ENCODE measurements at places on chromosomes 12 and 14.
A peak's percentile ranks its signal among the peaks of the same experiment; 100 is the strongest.

DNA sequence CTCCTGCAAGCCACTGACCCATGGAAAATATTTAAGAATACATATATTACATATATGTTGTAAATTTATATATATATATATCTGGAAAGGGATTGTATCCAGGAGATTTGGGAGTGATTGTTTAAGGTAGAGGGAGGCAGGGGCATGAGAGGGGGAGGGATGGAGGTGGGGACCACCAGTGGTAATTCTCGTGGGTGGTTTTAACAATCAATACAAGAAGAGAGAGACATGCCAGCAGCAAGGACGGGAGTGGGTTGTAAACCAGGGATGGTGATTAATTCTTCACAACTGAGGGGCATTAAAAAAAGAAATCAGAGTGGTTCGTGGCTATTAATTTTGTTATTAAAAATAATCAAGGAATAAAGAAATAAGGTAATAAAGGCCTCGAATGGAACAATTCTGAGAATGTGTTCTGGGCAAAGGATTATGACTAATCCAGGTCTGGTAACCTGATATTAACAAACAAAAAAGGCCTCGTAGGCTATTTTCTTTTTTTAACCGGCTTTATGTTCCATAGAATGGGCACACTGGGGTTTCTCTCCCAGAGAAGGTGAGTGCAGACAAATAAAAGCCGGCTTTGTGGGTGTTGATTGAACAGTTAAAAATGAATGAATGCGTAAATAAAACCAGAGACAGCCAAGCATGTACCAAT lies 8.3 kb upstream of the RTL1 start:
- DNase-seq = no peak

DNA sequence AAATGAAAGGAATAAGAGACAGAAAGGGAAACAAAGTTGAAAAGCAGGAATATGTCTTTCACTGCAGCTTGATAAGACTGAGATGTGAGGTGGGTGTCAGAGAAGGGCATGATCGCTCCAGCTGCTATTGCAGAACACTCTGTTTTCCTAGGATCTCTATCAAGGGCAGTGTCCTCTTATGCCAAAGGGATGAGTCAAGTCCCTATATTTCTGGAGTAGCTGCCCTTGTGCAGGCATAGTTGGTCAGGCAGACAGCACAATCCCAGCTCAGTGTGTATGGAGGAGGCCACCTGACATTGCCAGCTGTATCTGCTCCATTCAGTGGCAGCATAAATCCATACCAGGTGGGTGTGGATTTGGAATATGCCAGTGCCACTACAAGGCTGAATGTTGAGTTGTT lies 101.6 kb downstream of the DAD1 start:
- no peak for DNase-seq

GRCh38 chr12:19683178-19683927 lies 244.1 kb downstream of the AEBP2 start:
- no peak for DNase-seq

GRCh38 chr12:88242571-88242925 lies 100.4 kb downstream of the TMTC3 start:
- no peak for DNase-seq

- DNase-seq = no peak
Measured at GRCh38 chr14:94451826-94452225, 774 bp downstream of the SERPINA11 start.

GRCh38 chr12:108783446-108783845 lies 52.1 kb upstream of the CORO1C start:
- DNase-seq = no peak

DNA sequence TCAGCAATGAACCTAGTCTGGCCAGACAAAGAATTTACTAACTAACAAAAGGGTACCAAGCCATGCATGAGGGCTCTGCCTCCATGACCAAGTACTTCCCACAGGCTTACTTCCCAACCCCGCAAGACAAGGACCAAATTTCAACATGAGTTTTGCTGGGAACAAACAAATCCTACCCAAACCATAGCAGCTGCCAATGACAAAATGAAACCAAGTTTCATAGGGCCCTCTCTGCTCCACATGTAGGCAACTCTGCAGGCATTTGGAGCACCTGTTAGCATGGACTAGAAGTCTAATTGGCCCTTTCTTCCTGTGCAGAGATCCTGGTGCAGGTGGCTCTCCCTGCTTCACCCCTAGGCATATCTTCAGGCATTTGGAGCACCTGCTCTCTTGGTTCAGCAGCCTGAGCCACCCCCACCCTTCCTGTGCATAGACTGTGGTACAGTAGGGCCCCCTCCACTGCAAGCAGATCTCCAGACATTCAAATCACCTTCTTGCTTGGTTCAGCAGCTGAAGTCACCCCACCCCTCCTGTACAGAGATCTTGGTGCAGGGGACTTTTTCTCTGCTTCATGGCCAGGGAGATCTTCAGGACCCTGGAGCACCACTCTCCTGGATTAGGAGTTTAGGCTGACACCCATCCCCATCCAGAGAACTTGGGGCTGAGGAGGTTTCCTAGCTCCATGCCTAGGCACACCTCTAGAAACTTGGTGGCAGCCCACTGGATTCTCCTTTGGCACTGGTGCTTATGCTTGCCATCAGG lies 308.7 kb downstream of the RPAP3 start:
- DNase-seq = no peak

DNA sequence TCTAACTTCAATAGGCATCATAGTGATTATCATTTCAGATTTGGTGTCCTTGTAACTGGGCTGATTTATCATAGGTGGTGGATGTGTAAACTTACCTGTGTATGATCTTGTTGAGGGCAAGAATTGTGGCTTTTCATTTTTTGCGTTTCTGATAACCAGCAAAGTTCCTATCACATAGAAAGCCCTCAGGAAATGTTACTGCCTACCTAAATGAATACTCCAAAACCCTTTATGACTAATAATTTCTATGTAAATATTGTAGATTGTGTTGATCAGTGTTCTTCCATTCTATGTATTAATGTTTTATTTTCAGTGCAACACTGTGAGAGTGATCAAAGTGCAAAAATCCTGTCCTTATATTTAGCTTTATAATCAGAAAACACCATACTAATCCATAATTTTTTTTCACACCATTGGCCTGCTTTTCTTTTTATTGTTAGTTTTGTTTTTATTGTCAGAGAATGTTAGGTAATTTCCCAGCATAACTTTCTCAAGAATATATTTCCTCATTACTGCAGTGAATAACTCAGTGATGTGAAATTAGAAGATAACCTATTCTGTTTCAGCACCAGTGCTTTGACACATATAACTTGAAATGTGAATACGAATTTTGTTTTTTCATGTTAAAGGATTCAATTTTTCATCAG lies 94.1 kb downstream of the GPHN start:
- DNase-seq = no peak

DNA sequence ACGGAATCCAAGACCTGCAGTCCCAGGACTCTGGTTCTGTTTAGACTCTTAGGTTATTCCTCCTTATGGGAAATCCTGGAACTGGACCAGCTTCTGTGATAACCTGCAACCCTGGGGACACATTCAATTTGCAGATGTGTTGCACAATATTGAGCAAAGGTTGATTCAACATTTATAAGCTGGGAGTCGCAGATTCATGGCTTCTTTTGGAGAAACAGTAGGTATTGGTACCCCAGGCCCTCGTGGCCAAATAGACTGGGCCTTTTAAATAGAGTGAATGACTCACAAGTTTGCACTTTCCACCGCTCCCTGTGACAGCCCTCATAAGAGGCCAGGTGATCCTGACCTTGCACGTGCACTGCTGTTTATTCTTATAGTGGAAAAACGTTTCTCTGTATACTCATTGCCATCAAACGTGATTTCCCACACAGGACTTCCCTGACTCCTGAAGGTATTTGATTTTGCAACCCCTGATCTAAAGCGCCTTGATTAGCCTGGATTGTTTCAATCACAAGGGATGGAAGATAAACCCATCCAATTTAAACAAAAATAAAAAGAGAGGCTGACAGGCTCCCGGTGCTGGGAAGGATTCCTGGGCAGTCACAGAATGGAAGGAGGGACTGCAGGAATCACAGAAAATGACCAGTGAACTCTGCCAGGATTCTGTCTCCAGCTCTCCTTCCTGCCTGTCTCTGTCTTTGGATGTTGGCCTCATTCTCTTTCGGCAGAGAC lies 98.0 kb downstream of the VCPKMT start:
- DNase-seq = no peak

DNA sequence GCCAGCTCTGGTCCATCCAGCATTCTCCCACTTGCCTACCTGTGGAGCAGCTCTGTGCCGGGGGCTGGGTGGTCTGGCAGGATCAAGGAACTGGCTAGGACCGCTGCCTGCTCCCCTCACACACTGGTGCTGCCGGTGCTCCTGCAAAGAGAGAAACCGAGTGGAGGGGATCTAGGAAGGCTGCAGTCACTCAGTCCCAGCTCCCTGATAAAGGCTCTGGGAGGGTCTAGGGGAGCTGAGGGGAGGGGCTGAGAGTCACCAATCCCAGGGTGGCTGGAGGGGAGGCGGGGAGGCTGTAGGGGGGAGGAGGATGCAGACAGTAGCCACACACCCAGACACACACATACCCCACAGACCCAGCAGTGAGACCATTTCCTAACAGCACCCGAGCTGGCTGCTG lies at the start of gene TAC3:
Gene TAC3, minus strand, starts transcription at position 182 of the 400 bp plus-strand sequence. CDS start 732 bp downstream, outside the sequence.
- DNase-seq = no peak

- DNase-seq = peak; percentile 60
Measured at GRCh38 chr12:28568704-28569103, 378.4 kb downstream of the CCDC91 start.

DNA sequence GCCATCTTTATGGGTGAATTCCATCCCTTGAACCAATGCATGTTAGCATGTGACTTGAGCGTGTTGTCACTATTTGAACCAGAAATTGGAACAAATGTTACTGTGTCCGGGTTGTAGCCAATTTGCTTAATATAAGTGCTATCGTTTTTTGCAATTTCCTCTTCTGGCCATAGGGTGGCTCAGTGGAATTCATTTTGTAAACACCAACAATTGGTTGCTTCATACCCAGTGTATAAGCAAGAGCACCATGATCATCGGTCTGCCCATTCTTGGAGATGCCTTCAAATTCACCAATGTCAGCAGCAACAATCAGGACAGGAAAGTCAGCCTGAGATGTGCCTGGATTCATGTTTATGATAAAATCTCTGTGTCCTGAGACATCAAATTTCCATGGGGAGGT lies 5.0 kb upstream of the NEDD1 start:
- DNase-seq = no peak

GRCh38 chr12:131114271-131114670 lies 160.6 kb downstream of the ADGRD1 start:
- DNase-seq = no peak

- peak; percentile 29 for DNase-seq
Measured at GRCh38 chr12:91704446-91704845, 441.2 kb downstream of the BTG1 start.

GRCh38 chr12:95611676-95612309 lies 60.5 kb upstream of the USP44 start:
- DNase-seq = no peak

- no peak for DNase-seq
Measured at GRCh38 chr14:105484069-105484996, 2.4 kb upstream of the CRIP1 start.

GRCh38 chr14:25121337-25122129 lies 71.6 kb upstream of the STXBP6 start:
- no peak for DNase-seq

DNA sequence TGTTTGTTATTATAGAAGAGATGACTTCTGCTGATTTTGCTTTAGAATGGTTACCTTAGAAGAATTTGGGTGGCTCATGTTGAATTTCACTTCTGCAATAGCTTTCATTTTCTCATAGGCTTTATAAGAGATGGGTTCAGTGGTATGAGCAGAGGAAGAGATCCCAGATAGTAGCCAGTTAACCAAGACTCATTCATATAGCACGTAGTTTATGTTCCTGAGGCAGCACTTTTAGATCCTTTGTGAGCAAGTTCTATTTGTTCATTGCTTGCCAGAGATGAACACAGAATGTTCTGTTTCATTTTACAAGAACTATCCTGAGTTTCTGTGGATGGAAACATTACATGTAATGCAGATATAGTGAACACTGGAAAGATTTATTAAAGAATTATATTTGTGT lies 32.2 kb downstream of the RAB21 start:
- DNase-seq = no peak

DNA sequence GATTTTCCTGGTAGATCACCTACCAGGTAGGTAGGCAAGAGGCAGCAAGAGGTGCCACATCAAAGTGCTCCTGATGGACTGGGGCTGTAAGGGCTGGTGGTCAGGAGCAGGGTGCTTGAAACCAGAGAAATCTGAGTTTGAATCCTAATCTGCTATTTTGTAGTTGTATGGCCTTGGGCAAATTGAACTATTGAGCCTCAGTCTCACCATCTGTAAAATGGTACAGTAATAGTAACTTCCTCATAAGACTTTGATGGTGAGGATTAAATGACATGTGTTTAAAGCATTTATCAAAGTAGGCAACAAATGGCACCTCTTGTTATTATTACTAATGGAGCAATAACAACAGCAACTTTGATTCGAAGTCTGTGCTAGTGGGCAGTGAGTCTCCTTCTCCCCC lies 32.0 kb downstream of the JDP2 start:
- no peak for DNase-seq

GRCh38 chr12:3311491-3312103 lies 179.4 kb upstream of the PRMT8 start:
- no peak for DNase-seq

DNA sequence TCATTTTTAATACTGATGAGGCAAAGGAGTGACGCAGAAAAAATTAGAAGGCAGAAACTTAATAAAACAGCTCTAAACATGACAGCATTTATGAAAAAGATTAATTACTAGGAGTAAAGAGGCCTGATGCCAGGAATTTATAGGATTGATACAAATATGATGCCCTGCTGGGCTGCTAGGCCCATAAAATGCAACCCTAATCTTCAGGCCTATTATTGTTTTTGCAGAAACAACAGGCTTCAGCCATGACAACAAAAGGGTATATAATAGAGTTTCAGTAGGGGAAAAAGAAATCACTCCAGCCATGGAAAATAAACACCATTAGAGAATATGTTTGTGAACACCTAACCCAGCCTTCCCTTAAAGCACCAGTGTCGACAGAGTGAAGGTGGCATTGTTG lies 50.6 kb downstream of the OTX2 start:
- no peak for DNase-seq

- DNase-seq = no peak
Measured at GRCh38 chr14:56002342-56002741, 115.9 kb upstream of the PELI2 start.

DNA sequence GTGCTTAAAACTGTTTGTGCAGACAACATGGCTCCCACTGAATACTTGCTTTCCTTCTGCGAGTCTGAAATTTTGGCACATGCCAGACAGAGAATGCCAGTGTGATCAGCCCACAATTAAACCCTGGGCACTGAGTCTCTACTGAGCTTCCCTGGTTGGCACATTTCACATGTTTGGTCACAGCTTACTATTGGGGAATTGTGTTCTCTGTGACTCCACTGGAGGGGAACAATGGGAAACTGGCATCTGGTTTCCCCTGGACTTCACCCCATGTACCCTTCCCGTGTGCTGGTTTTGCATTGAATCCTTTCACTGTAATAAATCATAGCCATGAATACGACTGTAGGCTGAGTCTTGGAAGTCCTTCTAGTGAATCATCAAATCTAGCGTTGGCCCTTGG lies 64.9 kb downstream of the EFCAB11 start:
- DNase-seq = no peak
